HFFc6 (cell line): ENCODE measurements at places on chromosomes 13 and 19. TPM values are rescaled to one million over a fixed set of nuclear protein-coding genes. Genes with fewer than 3 reads are reported as not detected.

DNA sequence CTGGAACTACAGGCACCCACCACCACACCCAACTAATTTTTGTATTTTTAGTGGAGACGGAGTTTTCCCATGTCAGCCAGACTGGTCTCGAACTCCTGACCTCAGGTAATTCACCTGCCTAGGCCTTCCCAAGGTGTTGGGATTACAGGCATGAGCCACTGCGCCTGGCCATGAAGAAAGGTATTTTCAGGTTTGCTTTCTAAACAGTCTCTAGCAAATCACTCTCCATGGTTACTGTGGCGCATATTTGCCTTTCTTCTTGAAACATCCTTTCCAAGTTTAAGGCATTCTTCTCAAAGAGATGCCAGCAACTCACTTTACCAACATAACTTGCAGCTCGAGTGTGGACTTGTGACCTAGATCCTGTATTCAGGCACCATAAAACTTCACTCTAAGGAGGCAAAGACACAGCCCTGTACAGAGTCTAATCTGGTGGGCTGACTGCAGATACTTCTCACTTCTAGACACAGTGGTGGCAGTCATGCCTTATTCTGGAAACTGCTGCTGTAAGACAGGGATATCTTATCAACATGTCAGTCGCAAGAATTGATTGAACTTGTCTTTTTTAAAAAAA lies 461.4 kb upstream of the TSHZ3 start:
- H3K36me3 ChIP-seq, result peaks cover 13% of the 10 kb centered on the region; the same call in 1 of the 2 replicates
- H3K27ac ChIP-seq, result no peak overlapping the region
- no peaks in the 10 kb centered on the region for H3K4me1 ChIP-seq
- no peak for DNase-seq

Gene FFAR2
- not detected in 3 replicates for total RNA-seq

GRCh38 chr19:16375157-16375935 lies 50.7 kb downstream of the KLF2 start:
- no peak overlapping the region for H3K4me3 ChIP-seq
- H3K36me3 ChIP-seq, result peaks cover 21% of the 10 kb centered on the region
- DNase-seq, result no peak

Gene ANGPTL8
- not detected in 3 replicates for total RNA-seq

Gene KLK3
- not detected in 3 replicates for total RNA-seq

- no peak overlapping the region for H3K27ac ChIP-seq
- peaks cover 12% of the 10 kb centered on the region; the same call in 1 of the 2 replicates for H3K4me1 ChIP-seq
These were observed 76.5 kb upstream of the TEX29 start for GRCh38 chr13:111243981-111244380.
